ENCODE measurements at places on chromosomes 5 and 9.

GRCh38 chr9:19699756-19700155 lies 89.1 kb downstream of the SLC24A2 start:
- DNase-seq, result no peak

- no peak for DNase-seq
These were observed 63.2 kb downstream of the SLC44A1 start for GRCh38 chr9:105307591-105308130.

DNA sequence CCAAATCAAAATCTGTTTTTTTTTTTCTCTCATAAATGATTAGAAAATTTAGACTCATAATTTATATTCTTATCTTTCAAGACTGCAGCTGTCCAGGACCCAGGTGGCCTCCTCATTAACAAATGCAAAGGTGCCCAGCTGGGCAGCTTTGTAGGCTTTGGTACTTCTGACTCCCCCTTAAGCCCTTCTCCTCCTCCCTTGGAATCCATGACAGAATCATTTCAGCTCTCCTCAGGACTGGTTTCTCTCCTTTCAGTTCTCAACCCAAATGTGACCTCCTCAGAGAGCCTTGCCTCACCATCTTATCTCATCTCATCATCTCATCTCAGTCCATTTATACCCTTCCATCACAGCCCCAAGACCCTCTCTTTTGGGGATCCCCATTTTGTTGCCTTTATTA lies 221.7 kb downstream of the KIAA0825 start:
- no peak for DNase-seq

DNA sequence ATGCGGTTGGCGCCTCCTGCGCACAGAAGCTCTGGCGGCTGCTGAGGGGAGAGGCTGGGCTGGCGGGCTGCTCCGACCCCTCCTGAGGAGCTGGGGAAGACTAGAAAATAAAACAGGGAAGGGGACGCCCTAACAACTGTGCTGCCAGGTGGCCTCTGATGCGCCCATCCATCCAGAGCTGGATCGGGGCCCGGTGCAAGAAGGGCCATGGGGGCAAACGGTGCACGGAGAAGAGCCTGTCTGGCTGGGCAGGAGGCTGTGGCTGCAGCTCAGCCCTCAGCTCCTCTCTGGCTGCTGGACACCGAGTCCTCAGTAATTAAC lies 21.0 kb upstream of the MRNIP start:
- no peak for DNase-seq

GRCh38 chr5:172641359-172642050 lies 442 bp downstream of the NEURL1B start:
- DNase-seq, result no peak

DNA sequence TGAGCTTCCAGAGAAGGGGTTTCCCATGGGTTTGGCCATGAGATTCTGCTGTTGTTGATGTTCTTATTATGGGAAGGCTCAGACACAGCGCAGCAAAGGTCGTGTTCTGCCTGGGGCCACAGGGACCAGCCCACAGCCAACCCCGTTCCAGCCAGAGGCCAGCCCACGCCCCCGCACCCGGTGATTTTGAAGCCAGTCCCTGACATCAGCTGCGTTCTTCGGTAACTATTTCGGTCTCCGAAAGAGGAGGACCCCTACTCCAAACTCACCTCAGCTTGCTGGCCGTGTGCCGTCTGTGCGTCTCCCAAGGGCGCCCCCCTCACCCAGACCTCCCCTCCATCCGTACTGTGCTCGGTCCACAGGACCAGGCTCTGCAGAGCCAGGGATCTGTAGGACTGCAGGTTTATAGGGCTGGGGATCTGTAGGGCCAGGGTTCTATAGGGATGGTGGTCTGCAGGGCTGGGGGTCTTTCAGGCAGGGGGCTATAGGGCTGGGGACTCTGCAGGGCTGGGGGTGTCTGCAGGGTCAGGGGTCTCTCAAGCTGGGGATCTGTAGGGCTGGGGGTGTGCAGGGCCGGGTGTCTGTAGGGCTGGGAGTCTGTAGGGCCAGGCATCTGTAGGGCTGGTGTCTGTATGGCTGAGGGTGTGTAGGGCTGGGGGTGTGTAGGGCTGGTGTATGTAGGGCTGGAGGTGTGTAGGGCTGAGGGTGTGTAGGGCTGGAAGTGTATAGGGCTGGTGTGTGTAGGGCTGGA lies 11.8 kb downstream of the COL5A1 start:
- DNase-seq, result no peak

- DNase-seq, result no peak
These were observed 62.8 kb upstream of the C5orf58 start for GRCh38 chr5:170169996-170170395.

- DNase-seq, result no peak
These were observed 30.7 kb downstream of the EXOC3 start for GRCh38 chr5:473551-474192.

GRCh38 chr5:181203777-181204112 lies 1.3 kb downstream of the TRIM7 start:
- DNase-seq, result no peak

- no peak for DNase-seq
These were observed 1.7 kb downstream of the PHF2 start for GRCh38 chr9:93577975-93578682.

DNA sequence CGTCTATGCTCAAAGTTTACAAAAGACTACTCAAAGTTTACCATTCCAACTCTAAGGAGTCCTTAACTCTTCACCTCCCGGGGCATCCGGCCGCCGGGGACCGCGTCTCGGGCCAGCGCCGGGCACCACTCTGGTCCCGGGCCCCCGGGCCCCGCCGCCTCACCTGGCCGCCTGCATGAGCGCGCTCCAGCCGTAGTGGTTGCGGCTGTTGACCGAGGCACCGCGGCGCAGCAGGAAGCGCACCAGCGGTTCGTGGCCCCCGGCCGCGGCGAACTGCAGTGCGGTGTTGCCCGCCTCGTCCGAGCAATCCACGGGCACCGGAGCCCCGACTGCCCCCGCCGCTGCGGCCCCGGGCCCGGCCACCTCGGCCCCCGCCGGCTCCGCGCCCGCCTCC lies 388 bp downstream of the ANKS6 start:
- no peak for DNase-seq

GRCh38 chr5:126492939-126493338 lies 69.7 kb downstream of the GRAMD2B start:
- no peak for DNase-seq

GRCh38 chr9:100999906-101000544 lies 28.5 kb upstream of the PLPPR1 start:
- no peak for DNase-seq

Data from activated T-helper 1 cell treated with anti-CD3 and anti-CD28 coated beads, Interleukin-2, amount 50 U/mL, for 16 hours (primary cell).